Fibroblast of the conjunctiva (primary cell): ENCODE measurements at places on chromosomes 3 and 15.

- no peak for DNase-seq
Measured at GRCh38 chr3:41434781-41435180, 235.5 kb downstream of the CTNNB1 start.

DNA sequence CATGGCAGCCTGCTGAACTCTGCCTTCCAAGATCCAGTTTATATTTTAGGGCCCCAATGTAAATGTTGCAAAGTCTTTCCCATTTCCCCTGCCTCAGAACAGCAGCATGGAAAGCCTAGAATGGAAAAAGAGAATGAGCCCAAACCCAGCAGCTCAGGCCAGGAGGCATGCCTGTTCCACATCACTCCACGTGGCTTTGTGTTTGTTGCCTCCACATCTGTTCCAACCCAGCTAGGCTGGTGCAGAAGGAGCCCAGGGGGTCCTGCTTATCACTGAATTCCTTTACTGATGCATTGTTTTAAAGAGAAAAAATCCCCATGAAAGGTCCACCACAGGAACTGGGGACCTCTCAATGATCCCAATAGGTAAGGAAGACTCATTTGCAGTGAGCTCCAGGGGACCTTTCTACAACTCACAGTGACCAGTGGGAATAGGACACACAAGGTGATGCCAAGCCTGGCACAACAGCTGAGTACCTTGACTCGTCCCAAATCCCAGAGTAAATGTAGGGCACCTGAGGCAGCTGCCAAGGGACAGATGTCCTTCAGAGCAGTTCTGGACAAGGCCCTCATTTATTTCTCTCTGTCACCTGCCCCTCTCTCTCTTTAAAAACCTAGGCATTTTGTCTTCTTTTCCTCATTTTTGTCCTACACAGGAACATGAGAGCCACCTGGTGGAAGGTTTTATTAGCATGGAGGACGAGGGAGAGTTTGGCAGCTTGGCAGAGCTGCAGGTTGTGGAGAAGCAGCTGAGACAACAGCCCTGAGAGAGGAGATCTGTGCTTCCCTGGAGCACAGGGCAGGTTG lies 41.7 kb upstream of the ADAMTS17 start:
- DNase-seq, result no peak

GRCh38 chr15:40908095-40908494 lies 13.8 kb downstream of the VPS18 start:
- DNase-seq, result no peak

- no peak for DNase-seq
Measured at GRCh38 chr3:61853912-61854311, 292.5 kb downstream of the PTPRG start.

DNA sequence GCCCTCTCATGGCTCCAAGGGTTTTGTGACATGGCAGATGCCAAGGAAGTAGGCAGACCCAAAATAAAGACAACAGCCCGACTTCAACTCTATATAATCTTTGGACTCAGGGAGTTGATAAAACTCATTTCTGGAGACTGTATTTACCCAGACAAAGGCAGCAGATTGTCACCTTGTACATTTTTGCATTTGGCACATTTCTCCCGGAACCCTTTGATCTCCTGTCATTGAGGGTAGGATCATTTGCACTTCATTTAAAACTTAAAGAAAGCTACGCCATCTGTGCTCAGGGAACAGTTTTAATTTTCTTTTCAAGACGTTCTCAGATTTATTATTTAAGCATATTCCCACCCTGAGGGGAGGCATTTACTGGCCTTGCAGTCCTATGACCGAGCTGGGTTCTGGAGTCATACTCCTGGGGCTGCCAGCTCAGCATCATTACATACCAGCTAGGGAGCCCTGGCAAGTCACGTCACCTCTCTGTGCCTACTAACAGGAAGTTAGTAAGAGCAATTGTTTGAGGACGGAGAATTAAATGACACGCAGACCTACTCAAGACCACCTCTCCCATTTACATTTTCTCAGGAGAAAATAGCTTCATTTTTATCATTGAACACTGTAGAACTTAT lies 5.9 kb downstream of the CDCP1 start:
- no peak for DNase-seq

DNA sequence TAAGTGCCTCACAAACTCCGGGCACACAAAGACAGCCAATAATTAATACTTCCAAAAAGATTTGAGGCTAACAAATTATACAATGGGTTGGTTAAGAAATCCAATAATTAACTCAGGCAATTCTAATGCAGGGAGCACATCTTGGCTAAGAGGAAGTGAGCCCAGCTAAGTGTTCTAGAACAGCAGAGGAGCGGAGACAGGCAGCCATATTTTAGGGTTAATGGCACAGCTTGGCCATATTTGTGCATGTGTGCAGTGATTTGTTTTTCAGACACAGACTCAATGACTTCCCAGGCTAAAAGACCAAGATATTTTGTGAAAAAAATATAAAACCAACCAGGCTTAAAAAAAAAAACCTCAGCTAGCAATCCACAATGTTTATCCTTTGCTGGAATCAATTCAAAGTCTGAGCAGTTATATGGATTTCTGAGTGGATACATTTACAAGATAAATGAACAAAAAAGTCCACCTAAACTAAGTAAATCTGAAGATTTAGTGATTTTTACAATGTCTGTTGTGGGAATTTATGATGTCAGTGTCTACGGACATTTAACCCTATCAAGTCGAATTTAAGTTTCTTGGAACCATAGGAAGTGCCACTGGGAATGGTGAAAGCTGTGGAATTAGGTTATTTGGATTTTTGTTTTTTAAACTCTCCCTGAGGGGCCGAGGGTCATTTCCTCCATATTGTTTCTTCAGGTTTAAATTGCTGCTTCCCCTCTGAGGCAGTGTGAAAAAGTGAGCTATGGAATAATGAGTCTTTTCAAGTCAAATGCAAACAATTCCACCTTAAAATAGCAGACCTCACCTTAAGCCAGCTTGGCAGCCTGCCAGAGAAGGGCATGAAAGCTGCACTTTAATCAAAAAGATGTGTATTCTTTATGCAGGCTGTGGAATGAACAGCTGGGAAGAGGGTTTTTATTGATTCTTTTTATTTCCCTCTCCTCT lies 413.7 kb upstream of the TBL1XR1 start:
- no peak for DNase-seq

GRCh38 chr3:72641684-72642083 lies 206.6 kb downstream of the SHQ1 start:
- DNase-seq, result no peak

DNA sequence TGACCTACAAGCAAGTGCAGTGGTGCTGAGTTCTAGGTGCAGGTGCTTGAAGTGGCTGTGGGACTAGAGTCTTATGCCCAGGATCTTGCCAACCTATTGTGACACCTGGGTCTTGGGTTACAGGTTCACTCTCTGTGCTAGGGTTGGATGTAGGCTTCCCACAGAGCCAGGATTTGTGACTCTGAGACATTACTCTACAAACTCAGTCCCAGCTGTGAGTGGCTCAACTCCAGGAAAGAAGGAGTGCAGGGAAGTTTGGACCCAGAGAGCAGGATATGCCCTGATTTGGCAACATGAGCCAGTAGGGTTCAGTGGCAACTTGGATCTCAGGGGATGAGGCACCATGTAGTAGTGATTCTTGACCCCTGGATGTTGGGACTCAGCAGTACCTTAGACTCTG lies 182.2 kb downstream of the LPP start:
- no peak for DNase-seq

GRCh38 chr15:33985287-33985686 lies 17.0 kb downstream of the CHRM5 start:
- DNase-seq, result peak; percentile 30

- no peak for DNase-seq
Measured at GRCh38 chr15:55652359-55652758, 64.2 kb upstream of the PYGO1 start.

DNA sequence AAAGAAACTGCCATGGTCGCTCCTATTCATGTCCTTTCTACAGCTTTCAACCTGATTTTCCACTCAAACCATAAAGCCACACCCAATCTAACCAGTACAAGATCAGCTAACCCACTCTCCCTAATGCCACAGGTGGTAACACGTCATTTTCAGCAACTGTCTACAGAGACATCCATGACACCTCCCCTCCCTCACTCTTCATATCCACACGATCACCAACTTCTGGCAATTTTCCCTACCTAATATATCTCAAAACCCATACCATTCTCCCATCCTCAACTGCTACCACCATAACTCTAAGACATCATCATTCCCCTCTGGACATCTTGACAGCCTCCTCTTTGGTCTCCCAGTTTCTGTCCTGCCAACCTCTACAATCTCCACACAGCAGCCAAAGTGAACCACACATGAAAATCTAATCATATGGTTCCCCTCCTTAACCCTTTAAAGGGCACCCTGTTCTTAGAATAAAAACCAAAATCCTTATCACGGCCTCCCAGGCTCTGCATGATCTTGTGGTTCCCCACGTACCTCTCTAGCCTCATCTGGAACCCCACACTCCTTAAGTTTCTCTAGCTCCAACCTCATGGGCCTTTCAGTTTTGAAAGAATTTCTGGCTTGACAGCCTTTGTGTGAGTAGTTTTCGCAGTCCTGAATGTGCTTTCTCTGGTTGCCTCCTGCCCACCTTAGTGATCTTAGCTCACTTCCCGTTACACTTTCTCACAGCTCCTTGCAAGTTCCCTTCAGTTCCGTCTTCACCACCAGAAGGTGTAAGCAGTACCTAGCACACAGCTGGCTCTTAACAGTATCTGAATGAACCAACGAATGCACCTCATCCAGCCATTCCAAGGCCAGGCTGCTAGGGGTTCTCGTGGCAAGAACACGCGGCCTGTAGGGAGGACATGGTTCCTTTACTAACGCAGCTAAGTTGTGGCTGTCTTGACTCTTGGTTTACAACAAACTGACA lies 33.4 kb downstream of the SPINK8 start:
- DNase-seq, result no peak

GRCh38 chr3:122409446-122409845 lies 6.4 kb downstream of the WDR5B start:
- no peak for DNase-seq

DNA sequence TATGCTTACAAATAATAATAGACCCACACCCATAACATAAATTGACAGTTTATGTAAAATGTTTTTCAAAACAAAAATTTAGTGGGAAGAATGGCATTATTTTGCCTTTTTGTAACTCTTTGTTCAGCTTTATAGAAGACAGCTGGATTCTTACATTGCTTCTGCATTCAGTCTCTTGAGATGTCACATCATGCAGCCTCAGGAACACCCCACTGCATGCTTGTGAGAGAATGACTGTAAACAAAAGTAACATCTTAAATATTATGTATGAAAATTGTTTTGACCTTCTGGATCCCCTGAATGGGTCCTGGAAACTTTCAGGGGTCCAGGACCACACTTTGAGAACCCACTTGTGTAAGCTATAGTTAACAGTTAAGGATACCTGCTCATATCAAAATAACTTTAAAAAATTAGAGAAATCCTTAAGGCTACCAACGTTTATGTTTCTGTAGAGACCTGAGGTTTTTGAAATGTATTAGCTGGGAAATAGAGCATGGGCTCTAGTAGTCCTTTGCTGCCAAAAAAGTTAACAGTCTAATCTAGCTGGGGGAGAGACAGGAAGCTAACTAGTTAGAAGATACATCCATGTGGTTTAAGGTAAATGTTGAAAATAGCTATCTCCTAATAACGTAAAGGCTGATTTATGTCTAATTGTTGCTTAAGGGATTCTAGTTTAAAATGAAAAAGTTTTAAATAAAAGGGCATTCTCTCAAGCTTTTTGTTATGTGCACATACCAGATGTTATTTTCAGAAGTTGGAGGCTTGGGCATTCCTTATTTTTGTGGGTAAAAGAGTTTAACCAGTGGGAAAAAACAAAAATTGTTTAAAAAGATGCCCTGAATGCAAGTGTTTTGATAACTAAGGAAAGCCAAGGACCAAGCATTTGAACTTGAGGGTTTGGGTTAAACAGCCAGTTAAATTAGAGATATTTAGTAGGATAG lies 3.8 kb downstream of the USP3 start:
- no peak for DNase-seq

DNA sequence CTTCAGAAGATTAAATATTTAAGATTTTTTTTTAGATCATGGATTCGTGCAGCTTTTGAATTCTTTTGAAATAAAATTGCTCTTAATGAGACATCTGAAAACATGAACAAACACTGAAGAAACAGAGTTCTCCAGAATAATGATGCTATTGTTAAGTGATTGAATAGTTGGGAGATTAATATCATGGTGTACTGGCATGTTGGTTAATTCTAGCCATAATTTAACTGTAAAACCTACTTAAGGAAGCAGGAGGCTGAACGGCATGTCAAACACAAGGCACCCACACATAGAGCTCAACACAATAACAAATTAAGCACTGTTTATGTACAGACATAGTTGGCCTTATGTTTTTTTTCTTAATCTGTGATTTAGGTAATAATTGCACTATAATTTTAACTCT lies 185.6 kb downstream of the RBMS3 start:
- DNase-seq, result no peak

GRCh38 chr15:57237301-57237642 lies 139.0 kb upstream of the CGNL1 start:
- DNase-seq, result no peak

DNA sequence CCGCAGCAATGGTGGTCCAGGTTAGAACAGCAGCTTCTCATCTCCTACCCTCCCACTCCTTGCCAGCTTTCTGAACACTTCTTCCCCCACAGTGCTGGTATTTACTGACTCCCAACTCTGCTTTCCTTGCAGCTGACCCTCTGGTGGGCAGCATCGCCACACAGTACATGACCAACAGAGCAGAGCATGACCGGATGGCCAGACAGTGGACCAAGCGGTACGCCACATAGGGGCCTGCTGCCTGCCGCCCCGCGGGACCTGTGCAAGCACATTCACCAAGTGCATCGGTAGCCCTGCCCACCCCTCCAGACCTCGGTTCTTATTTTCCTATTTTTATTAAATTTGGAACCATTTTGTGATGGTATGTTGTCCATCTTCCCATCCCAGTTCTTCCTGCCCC lies 216.2 kb upstream of the UBE2E1 start:
- DNase-seq, result no peak

DNA sequence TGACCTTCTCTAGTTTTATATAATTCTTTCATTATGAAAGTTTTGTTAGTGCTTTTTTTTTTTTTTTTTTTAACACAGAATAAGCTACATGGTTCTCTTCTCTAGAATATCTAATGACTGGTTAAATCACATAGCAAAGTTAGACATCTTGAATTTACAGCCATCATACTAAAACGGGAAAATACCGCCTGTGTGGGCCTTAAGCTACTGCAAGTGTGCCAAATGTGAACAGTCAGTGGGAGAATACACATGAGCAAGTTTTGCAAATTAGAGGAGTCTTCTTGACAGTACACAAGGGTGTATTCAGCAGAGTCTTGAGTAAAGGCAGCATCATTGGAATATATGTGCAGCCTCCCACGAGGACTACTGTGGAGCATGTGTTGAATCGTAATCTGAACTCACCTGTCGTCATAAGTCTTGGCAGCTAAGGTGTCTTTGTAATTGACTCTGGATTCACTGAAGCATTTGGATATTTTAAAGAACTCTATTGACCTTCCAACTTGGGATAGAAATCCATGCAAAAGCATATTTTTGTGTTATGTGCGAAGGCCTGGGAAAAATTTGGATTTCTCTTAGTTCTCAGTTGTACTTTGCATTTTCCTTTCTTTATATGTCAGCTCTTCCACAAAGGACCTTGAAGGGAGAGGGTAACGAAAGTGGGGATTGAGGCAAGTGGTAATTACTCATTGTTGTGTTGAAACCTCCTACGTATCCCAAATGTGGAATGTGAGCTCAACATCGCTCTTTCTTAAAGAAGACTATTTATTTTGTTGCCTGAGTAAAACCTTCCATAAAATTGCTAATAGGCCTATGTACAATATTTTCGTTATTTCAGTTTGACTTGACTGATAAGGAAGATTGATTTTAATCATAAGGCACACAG lies 117.4 kb downstream of the ATG7 start:
- no peak for DNase-seq

- no peak for DNase-seq
Measured at GRCh38 chr3:48238531-48239085, 2.3 kb upstream of the ZNF589 start.

GRCh38 chr3:140953028-140953960 lies 11.7 kb downstream of the SLC25A36 start:
- no peak for DNase-seq
